ENCODE measurements at places on chromosomes 11 and 22. TPM values are rescaled to one million over a fixed set of nuclear protein-coding genes. Genes with fewer than 3 reads are reported as not detected.
A peak's percentile ranks its signal among the peaks of the same experiment; 100 is the strongest.

DNA sequence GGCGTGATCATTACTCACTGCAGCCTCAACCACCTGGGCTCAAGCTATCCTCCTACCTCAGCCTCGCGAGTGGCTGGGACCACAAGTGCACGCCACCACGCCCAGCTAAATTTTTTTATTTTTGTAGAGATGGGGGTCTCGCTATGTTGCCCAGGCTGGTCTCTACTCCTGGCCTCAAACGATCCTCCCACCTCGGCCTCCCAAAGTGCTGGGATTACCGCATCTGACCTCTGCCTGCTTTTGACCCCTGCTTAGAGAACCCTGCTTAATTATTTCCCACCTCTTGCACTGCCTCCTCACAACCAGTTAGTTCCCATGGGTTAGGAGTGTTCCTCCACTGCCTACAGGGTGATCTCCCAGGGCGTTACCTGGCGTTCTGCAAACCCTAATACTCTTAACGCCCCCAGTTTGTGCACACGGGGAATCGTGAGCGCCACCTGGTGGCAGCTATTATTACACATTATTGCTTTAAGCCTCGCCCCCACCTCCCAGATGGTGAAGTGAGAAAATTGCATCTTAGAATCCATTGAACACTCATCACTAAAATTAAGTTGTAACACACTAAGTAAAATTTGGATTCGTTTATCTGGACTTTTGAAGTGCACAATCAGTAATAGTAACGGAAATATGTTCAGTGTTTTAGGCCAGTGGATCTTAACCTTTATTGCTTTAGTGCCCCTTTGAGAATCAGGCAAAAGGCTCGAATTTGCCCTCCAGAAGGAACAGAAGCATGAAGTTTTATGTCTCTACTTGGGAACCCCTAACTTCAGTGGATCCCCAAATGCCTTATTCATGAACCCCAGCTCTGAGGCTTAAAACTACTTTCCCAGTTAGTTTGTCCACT lies 61.4 kb upstream of the ASPHD2 start:
- DNase-seq = peak; percentile 35

Gene KDELR3
- 10.1 TPM for polyA plus RNA-seq

Gene MFRP
- not detected for polyA plus RNA-seq

DNA sequence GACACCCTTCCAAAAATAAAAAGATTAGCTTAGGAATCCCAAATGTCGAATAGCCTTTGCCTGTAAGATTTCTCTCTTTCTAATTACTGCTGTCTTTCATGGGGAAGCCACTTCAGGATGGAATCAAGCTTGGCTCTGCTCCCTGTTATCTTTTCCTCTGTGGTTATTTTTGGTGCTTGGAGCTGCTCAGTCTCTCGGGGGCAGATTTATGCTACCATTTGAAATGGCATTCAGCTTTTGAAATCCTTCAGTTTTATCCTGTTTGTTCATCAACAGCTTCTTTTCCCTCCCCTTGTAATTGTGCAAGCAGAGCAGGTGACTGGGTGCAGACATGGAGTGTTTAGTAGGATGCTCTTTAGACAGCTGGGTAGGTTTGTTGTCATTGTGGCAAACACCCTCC lies 111.0 kb downstream of the DBX1 start:
- DNase-seq = no peak

GRCh38 chr11:121754598-121754997 lies 301.8 kb upstream of the SORL1-AS1 start:
- DNase-seq = no peak

GRCh38 chr22:42925598-42925997 lies 68.5 kb upstream of the ARFGAP3 start:
- DNase-seq = no peak

- no peak for DNase-seq
Observed at GRCh38 chr11:31355131-31355530, 14.4 kb downstream of the DCDC1 start.

Gene RTN4RL2
- 3.8 TPM for polyA plus RNA-seq

DNA sequence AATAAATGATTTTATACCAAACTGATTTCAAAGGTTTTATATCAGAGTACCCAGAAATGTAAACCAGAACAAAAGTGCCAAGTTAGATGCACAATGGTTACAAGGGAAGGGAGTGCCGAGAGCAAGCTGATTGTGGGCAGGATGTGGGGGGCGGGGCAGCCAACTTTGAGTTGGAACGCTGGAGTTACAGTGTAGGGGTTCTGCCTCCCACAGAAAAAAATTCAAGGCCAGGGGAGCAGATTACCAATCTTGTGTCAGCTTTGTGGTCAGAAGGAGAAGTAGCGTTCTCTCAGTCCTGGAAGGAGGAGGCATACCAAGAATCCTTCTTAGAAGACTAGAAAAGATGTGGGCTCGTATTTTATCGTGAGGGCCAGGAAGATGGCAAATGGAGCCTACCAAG lies 15.9 kb upstream of the POU2AF2 start:
- DNase-seq = no peak

DNA sequence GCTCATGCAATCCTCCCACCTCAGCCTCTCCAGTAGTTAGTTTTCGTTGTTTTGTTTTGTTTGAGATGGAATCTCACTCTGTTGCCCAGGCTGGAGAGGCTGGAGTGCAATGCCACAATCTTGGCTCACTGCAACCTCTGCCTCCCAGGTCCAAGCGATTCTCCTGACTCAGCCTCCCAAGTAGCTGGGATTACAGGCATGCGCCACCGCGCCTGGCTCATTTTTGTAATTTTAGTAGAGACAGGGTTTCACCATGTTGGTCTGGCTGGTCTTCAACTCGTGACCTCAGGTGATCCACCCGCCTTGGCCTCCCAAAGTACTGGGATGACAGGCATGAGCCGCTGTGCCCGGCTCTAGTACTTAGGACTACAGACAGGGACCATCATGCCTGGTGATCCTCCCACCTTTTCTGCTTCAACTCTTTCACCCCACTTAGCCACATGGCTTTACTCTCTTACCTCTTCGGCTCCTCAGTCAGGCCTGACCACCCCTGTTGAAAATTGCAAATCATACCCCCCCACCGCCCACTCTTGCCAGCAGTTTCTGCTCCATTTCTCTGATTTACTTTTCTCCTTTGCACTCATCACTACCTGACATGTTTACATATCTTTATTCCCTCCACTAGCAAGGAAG lies 157.1 kb upstream of the GRK3 start:
- DNase-seq = no peak

Gene MYO7A
- polyA plus RNA-seq = 3.3 TPM

Gene TESMIN
- 21.5 TPM for polyA plus RNA-seq

- no peak for DNase-seq
Observed at GRCh38 chr11:103926990-103927389, 109.5 kb upstream of the DDI1 start.

- no peak for DNase-seq
Observed at GRCh38 chr11:55357560-55358184, 10.1 kb upstream of the OR4A15 start.

GRCh38 chr22:36286096-36286957 lies 33.4 kb downstream of the APOL1 start:
- peak; percentile 59 for DNase-seq

DNA sequence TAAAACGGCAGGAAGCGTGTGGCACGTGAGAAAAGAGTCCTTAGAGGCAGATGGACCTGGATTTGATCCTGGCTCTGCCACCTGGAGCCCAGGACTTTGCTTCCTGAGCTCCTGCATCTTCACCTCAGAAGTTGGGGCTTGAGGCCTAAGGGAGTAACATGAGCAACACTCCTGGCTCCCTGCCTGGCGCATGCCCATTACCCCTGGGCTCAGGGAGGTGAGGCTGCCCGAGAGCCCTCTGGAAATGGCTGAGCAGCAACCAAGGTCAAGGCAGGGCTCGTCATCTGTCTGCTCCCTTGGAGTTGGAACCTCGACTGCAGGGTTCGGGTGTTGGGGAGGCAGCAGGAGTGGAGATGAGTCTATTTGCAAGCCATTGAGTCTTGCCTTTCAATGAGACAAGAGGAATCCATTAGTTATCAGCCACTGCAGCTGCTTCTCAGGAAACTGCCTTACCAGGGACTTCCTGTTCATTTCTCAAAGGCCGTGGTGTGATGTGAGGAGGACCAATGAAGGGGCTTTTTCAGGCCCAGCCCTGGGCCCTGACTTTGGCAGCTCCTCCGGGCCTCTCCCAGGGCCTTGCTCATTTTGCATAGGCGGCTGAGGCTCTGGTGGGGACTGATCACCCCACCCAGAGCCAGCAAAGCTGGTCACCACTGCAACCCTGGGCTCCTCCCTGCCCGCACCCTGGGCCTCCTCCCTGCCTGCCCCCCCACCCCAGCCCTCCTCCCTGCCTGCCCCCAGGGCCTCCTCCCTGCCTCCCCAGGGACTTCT lies 6.4 kb downstream of the FADS2 start:
- DNase-seq = peak; percentile 16

Gene PIWIL4
- 3.2 TPM for polyA plus RNA-seq

Gene DBX1
- not detected for polyA plus RNA-seq

DNA sequence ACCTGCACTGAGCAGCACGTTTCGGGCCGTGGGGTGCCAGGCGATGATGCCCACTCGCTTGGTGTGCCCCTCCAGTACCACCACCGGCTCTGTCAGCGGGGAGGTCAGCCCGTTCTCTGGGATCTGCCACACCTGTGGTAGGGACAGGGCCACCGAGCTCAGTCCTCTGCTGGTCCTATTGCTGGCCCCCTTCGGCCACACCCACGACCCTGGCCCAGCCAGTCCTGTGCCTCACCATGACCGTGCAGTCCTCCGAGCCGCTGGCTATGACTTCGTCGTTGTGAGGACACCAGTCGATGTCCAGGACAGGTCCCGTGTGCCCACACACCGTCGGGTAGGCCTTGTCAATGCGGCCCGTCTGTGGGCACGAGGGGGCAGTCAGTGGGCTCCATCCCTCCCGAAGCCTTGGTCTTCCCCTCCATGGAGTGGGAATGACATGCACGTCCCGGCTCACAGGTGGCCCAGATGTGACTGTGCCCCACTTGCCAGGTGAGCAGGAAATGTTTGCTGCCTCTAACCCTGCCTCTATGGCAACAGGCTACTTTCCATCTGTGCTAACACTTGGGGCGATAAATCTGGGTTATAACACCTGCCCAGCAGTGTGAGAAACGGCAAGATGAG lies 1.4 kb downstream of the CORO1B start:
- no peak for DNase-seq

All from renal pelvis (tissue), 12 donors.